ENCODE measurements at places on chromosomes 2 and 18.

DNA sequence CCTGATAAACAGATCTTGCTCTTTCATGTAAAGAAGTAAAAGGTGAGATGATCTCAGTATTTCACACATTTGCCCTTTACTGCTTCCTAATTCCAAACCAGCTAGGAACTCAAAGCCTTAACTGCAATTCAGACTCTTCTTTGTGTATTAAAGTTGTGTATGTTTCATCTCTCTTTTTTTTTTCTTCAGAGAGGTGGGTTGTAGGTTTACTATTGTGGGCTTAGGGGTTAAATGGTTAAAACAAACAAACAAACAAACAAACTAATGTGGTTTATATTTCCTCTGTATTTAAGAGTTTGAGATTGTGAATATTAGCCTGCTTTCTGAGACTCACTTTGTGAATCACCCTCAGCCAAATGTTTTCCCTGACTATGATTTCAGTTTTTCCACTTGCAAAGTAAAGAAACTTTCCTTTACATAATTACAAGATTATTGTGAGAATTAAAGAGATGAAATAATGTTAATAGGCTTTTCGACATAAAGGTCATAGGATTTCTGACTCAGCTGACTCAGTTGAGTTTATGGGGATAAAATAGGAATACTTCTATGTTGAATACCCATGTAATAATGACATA is 2.8 kb downstream of the GULP1 start:
- no peak for DNase-seq

DNA sequence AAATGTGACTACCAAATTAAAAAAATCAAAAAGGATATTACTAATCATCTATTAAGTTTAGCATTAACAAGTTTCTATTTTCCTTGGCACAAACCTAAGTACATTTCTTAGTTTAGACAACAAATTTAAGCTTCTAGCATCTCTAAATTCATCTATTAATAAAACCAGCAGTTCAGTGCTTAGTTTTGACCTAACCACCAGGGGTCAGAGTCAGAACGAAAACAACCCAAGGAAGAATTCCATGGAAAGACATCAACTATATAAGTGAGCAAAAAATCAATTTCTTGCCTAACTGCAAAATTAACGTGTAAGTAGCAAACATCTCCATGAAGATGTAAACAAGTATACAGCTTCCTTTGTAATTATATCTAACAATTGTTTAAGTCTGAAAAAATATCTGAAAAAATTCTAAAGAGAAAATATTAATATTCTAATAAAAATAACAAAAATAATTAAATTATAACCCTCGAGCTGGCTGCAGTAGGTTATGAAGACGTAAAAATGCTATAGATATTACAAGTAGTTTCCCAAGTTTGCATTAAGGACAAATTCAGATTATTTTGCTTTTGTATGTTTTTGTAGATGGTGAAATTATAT is 83.7 kb downstream of the CERKL start:
- peak; percentile 24 for DNase-seq

- no peak for DNase-seq
These were observed 122.3 kb downstream of the MRO start for GRCh38 chr18:50697509-50697908.

DNA sequence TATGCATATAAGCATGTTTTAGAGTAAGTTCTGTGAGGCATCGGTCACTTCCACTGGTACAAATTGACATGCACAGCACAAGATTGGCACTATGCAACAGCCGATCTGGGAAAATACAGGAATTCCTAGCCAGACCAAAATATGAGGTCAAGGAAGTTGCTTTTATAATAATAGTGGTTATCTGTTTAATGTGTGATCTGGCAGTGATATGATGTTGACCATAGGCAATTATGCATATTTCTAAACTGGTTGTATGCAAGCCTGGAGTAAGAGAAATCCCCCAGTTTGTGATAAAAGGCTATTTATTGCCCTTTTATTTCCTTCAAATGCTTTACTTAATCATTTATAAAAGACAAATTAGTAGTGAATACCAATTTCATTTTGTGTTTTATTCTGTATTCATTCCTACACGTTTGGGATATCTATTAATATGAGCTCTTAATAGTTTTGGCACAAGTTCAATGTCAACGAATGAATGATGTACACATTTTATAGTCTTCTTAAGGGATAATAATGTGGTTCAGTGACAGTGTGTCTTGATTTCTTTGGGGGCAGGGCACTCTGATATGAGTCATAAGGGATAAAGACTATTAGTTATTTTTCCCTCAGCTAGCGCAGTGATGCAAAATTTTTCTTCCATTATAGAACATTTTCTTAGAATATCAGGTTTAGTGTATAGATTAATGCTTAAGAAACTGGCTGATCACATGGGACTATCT is 34.7 kb upstream of the ZEB2 start:
- no peak for DNase-seq

DNA sequence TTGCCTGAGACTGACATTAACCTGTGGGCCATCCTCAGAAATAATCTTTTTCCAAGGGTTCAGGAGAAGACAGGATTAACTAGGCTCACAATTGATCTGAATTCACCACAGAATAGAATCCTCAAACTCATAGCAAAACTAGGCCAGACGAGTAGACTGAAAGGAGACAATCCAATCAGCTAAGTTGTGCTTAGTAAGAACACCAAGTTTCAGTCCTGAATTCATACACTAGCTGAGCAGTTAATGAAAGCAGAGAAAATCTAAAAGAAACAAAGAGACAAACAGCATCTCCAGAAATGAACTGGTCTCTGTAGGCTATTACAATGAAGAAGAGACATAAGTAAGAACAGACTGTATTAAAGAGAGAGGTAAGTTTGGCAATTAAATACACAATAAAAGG is 89.5 kb downstream of the GORASP2 start:
- DNase-seq: no peak

DNA sequence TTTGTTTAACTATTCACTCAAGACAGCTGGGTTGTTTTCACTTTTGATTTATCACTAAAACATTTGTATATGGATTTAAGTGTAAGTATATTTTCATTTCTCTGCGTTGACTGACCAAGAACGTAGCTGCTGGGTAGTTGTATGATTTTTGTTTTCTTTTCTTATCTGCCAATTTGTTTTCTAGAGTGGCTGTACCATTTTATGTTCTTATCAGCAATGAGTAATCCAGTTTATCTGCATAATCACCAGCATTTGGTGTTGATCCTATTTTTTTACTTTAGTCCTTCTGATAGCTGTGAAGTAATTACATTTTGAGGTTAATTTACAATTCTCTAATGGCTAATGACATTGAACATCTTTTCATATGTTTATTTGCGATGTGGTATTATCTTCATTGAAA is 1178.4 kb upstream of the TMEFF2 start:
- no peak for DNase-seq

GRCh38 chr2:43592443-43592842 is 3.4 kb downstream of the THADA start:
- no peak for DNase-seq

GRCh38 chr2:111053825-111054515 is 66.7 kb upstream of the BCL2L11 start:
- no peak for DNase-seq

Measured in NCI-H1417 treated with DMSO at 0.1 percent for 48 hours (cell line).